Lower leg skin (tissue), 4 donors: ENCODE measurements at places on chromosomes 5 and 9.
A peak's percentile ranks its signal among the peaks of the same experiment; 100 is the strongest.

DNA sequence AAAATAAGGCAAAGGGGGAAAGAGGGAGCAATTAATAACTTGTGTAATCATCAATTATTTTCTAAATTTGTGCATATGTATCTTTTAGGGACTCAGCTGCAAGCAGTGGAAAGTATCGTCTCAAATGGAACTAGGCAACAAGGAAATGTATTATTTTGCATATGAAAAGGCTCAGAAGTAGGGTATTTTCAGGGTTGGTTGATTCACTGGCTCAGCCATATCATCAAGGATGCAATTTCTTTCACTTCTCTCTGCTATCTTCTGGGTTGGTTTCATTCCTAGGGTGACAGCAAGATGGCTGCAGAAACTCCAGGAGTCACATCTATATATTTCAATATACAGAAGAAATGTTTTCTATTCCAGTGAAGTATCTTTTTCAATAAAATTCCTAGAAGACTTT is 509.8 kb downstream of the DMAC1 start:
- no peak for DNase-seq

DNA sequence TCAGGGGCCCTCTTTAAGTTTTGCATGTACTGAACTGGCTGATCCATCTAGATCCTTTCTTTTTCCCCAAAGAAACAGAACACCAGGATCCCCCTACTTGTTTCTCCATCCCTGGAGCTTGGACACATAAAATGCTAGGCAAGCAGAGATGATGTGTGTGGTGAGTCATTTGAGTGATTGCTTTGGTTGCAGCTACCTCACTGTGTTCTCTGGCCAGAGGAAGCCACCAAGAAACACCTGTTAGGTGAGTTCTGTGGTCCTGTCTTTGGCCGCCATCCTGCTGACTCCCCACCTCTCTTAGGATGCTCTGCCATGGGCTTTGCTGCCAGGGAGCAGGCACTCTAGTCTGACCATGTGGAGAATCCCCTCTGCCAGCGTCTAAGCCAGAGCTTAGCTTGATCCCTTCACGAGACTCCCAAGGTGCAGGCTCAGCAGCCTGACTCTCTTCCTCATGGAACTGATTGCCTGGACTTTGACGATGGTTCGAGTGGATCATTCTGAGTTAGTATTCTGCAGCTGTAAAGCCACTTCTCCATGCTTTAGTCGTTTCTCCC is 27.3 kb upstream of the DENND1A start:
- no peak for DNase-seq

DNA sequence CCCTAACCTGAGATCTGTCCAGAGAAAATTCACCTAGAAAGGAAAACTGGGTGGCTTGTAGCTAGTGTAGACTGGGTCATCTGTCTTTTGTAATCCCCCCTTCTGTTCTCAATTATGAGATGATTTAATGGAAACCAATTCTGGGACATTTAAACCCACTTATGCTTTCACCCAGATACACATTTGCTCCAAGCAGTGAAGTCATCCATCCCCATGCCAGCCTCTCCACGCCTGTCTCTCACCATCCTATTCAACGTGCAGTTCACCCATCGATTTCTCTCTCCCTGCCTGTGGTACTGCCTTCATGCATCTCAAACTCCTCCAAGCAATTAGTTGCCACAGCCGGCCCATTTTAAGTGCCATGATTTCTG is 1.8 kb downstream of the PHF19 start:
- no peak for DNase-seq

DNA sequence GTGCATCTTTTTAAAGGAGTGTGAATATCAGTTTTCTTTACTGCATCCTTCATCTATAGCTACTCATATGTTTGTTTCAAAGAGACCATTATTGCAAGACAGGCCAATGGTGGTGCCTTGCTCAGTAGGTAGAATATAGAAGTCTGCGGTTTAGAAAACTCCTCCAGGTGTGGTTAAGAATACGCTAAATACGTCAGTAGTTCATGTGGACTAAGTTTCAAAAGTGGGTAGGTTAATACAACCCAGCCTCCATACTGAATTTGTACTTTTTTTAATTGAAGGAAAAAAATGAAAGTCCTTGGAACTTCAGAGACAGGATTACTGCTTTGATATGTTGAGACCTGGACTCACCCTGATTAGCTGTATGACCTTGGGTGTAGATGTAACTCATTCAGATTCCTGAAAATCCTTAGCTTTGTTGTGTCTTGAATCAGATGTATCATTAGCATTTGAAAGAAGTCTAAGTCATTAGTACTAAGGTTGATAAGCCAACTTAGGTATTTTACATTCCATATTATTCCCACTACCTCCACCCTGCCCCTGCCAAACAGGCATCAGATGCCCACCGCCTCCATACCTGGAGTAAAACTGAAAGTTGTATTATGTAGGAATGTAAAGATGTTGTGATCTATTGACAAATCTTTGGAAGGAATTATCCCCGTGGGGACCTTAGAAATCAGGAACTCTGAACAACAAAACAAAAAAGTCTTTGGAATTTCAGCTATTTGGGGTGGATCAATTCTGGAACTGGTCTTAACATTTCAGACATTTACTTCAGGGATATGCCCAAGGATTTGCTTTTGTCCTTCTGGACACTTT is 6.1 kb downstream of the BASP1 start:
- DNase-seq: no peak

DNA sequence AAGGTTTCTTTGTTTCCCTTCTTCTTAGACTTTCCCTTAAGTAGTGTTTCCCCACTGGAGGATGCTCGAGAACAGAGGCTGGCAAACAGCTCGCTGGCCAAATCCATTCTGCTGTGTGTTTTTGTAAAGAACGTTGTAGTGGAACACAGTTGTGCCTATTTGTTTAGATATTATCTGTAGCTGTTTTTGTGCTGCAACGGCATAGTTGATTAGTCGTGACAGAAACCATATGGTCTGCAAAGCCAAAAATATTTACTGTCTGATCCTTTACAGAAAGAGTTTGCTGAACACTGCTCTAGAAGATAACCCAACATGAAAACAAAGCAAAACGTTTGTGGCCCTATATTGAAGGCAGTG is 47.0 kb upstream of the EGFLAM start:
- no peak for DNase-seq

DNA sequence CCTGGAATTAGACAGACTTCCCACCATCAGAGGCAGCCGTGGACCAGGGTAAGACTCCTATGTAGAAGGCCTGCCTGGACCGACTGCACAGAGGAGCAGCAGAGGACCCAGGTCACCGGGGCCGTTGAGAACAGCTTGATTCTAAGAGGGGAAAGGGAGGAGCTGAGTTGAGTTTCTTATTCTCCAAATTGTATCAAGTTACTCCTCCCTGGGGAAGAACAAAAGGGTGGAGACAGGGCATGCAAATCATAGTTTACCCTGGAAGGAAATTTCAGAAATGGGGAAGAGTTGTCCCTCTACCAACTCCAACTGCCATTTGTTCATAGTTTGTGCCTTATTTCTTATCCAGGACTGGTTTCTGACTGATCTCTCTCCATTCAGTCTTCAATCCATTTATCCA is 20.9 kb upstream of the SLC31A2 start:
- DNase-seq: no peak

DNA sequence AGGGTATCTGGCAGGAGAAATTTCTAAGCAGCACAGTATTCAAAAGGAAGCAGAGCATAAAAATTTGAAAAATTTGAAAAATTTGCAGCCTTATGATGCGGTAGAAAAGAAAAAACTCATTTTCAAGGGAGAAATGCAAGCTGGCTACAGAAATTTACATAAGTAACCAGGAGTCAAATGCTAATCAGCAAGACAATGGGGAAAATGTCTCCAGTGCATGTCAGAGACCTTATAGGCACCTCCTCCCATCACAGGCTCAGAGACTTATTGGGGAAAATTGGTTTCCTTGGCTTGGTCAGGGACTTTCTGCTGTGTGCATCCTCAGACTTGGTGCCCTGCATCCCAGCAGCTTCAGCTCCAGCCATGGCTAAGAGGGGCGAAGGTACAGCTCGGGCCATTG is 35.8 kb downstream of the IZUMO3 start:
- DNase-seq: no peak

GRCh38 chr9:127693143-127693542 is 13.6 kb upstream of the CFAP157 start:
- no peak for DNase-seq

- no peak for DNase-seq
Observed at GRCh38 chr5:18380729-18381362, 746.6 kb downstream of the TAF11L14 start.

GRCh38 chr9:108078375-108078774 is 588.8 kb upstream of the KLF4 start:
- no peak for DNase-seq

GRCh38 chr5:179191506-179192184 is 131.5 kb downstream of the ZNF354C start:
- DNase-seq: no peak

DNA sequence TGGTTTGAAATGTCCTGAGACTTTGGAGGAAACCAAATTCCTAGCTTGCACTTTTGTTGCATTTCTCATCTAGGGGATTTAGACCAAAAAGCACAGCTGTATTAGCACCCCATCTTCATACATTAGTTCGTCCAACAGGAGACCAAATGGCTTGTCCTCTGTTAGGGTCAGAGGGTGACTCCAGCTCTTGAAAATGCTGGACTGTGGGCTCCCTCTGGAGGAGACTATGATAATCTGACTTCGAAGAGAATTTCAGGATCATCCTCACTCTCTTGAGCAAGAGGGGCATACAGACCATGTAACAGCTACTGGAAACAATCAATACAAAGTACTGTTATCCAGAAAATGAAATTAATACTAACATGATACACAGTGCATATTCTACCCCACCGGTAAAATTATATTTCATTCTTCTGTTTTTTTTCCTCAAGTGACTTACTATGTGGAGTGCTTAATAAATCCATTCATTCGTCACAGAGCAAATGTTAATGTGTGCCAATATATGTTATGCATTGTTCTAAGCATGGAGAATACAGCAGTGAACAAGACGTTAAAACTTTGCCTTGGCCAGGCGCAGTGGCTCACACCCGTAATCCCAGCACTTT is 63.7 kb upstream of the PPP2CA start:
- DNase-seq: peak; percentile 27

DNA sequence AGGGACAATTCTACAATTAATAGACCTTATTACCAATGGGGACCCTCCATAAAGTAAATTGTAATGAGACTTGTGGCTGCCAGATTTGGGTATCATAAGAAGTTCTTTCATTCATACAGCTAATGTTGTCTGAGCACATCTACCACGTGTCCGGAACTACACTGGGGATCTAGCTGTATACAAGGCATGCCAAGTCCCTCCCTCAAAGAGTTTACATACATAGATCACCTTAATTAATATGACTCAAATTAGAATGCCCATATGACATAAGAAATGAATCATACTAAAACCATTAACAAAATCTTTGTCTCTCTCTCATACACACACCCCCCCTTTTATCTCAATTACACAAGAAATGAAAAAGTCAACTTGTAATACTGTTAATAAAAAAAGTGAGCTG is 18.0 kb upstream of the NR4A3 start:
- no peak for DNase-seq
